BJ (cell line): ENCODE measurements at places on chromosomes 11 and 22. TPM values are rescaled to one million over a fixed set of nuclear protein-coding genes. Genes with fewer than 3 reads are reported as not detected.

DSCAML1 gene
- polyA plus RNA-seq, result not detected in 2 replicates

KCNK4 gene
- 0.05 TPM in 1 of 2 replicates, not detected in the other for polyA plus RNA-seq

HOATZ gene
- polyA plus RNA-seq, result not detected in 2 replicates

GRCh38 chr11:9601037-9601875, 27.8 kb downstream of the WEE1 start:
- no peak for DNase-seq

FAM180B gene
- polyA plus RNA-seq, result not detected in 2 replicates

DNA sequence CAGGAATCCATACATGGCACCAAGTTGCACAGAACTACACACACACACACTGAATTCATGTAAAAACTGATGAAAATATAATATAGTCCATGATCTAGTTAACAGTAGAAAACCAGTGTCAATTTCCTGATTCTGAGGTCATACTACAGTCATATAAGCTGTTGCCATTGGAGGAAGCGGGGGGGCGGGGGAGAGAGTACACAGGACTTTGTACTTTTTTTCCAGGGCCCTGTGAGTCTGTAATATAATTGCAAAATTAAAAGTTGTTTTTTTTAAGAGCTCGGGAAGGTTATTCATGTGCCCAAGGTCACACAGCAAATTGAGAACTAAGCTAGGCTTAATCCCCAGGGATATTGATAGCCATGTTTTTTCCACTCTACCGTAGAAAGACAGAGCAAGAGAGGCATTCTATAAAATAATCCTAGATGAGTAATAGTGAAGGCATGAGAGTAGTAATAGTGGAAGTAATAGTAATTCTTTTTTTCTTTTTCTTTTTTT, 312.3 kb downstream of the MN1 start:
- no peak for DNase-seq
